Stimulated activated CD8-positive, alpha-beta memory T cell treated with anti-CD3 and anti-CD28 coated beads, Interleukin-7, amount 100 ng/mL, for 48 hours (primary cell): ENCODE measurements at places on chromosomes 16 and 17.

DNA sequence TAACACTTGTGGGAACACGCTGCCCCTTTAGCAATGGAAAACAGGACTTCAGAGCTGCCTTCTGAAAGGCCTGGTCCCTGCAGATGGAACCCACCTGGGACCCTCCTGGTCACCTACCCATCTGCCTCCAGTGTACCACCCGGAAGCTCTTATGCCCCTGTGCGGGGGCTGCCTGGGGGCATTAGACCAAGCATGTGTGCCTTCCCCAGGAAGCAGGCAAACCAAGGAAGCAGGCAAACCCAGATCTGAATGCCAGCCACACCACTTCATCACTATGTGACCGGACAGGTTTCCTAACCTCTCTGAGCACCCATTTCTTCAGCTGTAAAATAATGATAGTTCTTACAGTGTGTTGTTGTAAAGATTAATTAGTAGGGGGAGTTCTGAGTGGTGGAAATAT lies 20.8 kb upstream of the LRRC37A3 start:
- DNase-seq, result no peak

GRCh38 chr17:69230939-69231338 lies 2.3 kb upstream of the ABCA10 start:
- DNase-seq, result no peak

DNA sequence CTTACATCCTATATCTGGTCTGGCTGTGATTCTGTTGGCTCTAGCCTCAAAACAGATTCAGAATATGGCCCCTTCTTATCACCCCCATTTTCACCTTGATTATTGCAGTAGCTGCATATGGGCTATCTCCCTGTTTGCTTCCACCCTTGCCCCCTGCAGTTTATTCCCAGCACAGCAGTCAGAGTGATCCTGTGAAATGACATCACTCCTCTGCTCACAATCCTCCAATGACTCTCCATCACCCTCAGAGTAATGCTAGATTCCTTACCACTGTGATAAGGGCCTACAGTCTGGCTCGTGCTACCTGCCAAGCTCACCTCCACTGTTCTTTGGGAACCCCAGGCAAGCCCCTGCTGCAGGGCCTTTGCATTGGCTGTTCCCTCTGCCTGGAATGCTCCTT lies 92.5 kb downstream of the ASIC2 start:
- no peak for DNase-seq

- DNase-seq, result no peak
These were observed 123.4 kb upstream of the NOL11 start for GRCh38 chr17:67594115-67594880.

DNA sequence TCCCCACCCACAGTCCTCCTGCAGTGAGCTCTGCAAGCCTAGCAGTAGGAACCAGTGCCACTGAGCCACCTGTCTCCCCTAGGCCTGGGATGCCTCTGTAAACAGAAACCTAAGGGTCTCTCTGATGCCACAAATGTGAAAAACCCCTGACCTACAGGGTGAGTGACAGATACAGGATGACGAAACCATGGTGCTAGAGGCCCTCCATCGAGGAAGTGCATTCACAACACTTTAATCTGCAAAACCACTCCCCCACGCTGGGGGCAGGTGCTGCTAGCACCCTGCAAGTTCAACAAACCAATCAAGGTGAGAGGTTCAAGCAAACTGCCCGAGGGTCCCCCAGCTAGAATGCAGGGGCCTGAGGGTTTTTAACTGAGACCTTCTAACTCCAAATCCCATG lies 59.5 kb downstream of the CDYL2 start:
- no peak for DNase-seq

- no peak for DNase-seq
These were observed 1.2 kb downstream of the TRPV3 start for GRCh38 chr17:3556239-3556915.

DNA sequence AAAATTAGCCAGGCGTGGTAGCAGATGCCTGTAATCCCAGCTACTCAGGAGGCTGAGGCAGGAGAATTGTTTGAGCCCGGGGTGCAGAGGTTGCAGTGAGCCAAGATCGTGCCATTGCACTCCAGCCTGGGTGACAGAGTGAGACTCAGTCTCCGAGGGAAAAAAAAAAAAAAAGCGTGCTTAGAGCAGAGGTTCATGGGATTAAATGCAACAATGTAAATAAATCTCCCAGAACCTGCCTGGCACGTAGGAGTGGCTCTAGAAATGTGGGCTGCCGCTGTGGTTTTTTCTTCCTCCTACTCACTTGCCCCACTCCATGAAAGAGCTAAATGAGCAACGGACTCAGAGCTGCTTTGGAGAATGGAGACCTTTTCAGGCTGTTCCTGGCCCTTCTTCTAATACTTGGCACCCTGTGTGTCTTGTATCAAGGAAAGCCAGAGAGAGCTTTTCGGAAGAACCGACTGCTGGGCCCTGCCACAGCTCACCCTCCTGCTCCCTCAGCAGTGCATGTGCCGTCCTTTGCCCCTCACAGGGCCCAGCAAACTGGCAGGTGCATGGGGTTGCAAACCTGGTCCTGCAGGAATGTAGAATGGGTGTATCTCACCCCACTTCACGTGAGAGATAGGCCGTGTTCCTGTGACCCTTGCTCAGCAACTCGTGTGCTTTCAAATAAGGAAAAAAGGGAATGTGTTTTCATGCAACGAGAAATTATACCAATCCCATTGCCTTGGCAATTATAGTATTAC lies 52.0 kb downstream of the LDHD start:
- DNase-seq, result no peak

GRCh38 chr17:32458371-32458770 lies 14.1 kb downstream of the PSMD11 start:
- no peak for DNase-seq

GRCh38 chr17:57915544-57915943 lies 39.7 kb downstream of the CUEDC1 start:
- no peak for DNase-seq

GRCh38 chr17:20721171-20721570 lies 141.6 kb downstream of the CDRT15L2 start:
- no peak for DNase-seq

GRCh38 chr17:17886726-17887125 lies 49.9 kb upstream of the SREBF1 start:
- DNase-seq, result no peak
